ENCODE measurements at places on chromosomes 1 and 21.

- DNase-seq: no peak
Measured at GRCh38 chr1:67317803-67318202, 10.1 kb downstream of the IL12RB2 start.

GRCh38 chr1:231883382-231883781 lies 256.8 kb downstream of the DISC1 start:
- no peak for DNase-seq

- no peak for DNase-seq
Measured at GRCh38 chr1:77632216-77632615, 50.2 kb downstream of the ZZZ3 start.

DNA sequence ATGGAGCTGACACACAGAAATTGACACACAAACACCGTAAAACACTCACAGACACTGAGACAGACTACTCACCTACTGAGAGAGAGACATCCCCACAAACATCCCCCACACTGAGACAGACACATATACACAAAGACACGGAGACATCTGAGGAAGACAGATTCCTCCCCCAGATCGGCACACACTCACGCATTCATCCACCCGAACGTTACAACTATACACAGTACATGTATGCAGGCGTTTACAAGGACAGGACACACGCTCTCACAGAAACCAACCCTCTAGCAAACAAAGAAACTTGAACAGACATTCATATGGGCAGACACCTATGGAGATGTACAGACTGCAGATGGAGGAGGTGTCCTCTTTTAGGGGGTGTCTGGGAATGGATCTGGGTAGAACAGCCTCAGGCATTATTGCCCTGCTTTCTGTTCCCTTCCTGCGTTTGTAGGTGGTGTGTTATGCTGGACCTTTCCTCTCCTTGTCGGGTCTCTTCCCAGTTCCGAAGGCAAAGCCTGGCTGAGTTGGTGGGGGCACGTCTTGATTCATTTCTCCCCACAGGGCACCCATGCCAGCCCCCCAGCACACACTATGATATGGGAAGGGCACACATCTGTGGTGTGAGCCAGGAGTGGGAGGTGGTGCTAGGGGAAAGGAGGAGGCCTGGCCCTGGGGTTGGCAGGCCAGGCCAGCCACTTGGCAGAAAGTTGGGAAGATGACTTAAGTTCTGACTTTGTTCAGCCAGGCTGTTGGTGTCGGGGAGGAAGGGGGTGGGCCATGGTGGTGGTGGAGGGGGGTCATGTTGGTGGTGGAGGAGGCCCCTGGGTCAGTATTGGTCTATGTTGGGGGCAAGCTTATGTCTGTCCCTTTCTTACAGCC lies 1.5 kb downstream of the KIRREL1 start:
- DNase-seq: no peak

- DNase-seq: no peak
Measured at GRCh38 chr1:203353486-203353885, 2.6 kb upstream of the FMOD start.

GRCh38 chr1:172756024-172756423 lies 97.1 kb downstream of the FASLG start:
- DNase-seq: no peak

Measured in GM13977 (cell line).